ENCODE measurements at places on chromosomes 2 and 18. TPM values are rescaled to one million over a fixed set of nuclear protein-coding genes. Genes with fewer than 3 reads are reported as not detected.
A peak's percentile ranks its signal among the peaks of the same experiment; 100 is the strongest.

GRCh38 chr18:60667016-60667415 lies 294.4 kb upstream of the MC4R start:
- no peak for DNase-seq

The CYP27A1 gene
- total RNA-seq: 20.2 TPM

- DNase-seq: no peak
Observed at GRCh38 chr2:51997571-51997970, 965.6 kb upstream of the NRXN1 start.

DNA sequence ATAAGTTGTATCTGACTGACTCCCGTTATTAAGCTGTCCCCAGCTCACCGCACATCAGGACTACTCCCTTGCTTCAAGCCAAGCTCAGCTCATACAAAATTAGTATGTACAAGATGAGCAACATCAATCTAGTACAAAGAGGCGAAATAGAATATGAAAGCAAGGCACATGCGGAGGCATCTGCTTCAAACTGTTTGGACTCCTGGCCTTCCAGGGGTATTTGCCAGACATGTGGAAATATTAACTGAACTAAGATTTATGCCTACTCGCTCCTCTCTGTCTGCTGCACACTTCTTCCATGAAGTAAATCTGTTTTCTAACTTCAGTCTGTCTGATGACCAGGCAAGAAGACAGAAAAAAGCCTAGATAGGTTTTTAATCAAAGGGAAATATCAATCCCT lies 499.8 kb downstream of the PID1 start:
- peak; percentile 19 for DNase-seq

DNA sequence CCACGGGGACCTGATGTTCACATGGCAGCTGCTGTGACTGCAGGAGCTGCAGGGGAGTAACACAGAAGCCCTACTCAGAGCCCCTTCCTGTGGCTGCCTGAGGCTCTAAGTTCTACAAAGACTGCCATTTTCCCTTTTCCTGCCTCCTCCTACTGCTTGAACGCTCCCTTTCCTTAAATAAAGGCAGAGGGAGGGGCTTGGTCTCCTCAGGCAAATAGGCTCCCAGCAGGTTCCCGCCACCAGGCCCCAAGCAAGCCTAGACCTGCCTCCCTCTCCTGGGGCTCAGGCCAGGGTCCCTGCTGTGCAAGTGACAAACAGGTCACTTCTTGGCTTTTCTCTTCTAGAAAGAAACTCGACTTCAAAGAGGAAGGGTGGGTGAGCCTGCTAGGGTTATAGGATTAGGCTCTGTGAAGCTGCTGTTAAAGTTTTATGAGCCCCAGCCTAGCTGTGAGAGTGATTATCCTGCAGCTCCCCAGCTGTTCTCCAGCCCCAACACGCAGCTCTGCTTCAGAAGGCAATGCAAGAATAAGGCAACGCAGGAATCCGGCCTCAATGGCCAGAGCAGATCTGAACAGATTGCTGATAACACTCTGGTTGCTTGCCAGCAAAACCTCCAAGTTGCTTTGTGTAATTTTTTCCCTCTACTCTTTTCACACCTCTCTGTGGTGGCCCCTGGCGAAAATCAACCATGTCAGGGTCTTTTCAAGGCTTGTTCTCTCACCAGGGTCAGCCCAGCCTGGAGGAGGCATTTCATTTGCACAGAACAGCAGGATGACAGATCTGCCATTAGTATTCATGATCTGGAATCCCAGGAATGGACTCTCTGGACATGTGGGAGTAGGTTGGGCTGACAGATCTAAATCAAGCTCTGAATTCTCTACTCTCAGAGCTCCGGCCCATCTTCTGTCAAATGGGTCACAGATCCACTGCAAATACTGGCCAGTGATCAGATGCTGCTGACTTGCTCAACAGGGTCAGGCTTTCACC lies 71.3 kb downstream of the MRO start:
- no peak for DNase-seq

DNA sequence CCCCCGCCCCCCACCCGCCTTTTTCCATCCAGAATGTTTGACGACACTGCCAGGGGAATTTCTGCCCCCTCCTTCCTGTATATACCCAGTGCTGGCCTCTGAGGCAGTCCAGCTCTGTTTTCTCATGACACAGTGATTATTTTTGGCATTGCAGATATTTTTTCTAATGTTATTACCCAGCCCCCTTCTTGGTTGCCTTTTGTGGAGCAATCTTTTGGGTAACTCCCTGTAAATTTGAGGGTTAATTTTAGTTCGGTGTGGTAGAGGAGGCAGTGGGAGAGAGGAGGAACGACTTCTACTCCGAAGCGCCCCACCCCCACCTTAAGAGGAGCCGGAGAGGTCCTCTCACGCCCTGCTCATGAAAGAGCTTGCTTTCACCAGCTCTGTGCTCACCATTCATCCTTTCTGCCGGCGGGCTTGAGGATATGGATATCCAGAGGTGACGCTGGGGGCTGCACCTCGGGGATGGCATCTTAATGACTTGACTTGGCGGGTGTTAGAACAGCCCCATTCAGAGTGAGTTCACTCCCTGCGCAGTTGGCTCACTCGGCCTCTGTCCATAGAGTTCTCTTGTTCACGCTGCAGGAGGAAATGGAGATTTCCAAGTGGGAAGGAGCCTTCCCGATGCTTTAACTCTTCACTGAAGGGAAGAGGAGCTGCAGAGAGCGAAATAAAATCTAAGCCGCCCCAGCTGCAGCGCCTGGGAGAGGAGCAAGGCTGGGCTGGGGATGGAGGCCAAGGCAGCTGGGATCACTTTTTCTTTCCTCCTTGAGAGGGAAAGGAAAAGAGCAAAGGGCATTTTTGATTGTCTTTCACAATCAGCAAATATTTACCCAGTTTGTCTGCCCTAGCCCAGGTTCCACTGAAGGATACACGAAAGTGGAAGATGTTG lies 38.4 kb downstream of the EPAS1 start:
- peak; percentile 79 for DNase-seq

DNA sequence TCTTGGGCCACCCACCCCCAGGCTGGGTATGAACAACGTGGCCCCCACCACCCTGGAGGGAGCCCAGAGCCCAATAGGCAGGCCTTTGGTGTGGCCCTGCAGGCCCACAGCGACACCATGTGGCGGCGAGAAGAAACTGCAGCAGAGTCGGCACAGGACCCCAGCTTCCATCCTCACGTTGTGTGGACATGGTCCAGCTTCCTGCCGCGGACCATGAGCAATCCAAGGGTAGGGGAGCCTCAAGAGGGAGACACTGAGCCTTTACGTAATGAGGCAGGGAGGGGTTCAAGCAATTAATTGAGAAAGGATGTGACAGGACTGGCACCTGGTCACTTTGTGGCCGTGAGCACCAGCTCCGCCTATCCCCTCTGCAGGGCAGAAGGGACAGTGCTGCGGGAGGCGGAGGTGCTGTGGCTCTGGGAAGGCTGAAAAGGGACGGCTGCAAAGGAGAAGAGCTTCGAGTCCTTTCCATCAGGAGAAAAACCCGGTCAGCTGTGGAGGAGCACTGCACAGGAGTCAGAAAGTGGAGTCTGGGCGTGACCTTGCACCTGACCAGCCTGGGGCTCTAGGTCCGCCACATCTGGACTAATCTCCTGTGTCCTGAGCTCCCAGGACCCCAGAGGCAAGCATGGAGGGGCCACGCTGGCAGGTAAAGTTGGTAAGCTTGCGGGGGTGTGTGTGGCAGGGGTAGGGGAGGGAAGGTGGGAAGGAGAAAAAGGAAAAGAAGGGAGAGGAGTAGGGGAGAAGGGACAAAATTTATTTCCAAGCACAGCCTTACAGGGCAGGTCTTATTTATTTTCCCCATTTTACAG lies 44.9 kb downstream of the TMEM37 start:
- DNase-seq: peak; percentile 69

GRCh38 chr2:157785200-157785599 lies 90.9 kb downstream of the ACVR1 start:
- DNase-seq: no peak

GRCh38 chr2:10309286-10309685 lies 6.6 kb downstream of the HPCAL1 start:
- no peak for DNase-seq

DNA sequence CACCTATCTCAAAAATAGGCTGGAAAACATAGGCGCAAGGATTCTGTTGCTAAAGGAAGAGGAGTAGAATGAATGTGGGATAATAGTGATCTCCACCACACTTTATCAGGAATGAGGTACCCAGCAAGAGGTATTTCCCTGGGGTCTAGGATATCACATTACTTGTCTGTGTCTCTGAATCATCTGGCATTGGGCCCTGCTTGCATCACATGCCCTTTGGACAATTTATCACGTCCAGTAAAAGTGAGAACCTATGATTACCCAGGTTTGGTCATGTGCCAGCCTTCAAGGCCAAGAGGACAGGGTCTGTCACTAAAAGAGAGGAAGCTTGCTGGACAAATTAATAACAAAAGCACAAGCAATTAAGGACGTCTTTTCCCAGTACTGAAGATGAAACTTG lies 11.4 kb upstream of the TRAPPC8 start:
- DNase-seq: peak; percentile 33

All from right cardiac atrium (tissue), 5 donors.